ENCODE measurements at places on chromosomes 5 and 9.

DNA sequence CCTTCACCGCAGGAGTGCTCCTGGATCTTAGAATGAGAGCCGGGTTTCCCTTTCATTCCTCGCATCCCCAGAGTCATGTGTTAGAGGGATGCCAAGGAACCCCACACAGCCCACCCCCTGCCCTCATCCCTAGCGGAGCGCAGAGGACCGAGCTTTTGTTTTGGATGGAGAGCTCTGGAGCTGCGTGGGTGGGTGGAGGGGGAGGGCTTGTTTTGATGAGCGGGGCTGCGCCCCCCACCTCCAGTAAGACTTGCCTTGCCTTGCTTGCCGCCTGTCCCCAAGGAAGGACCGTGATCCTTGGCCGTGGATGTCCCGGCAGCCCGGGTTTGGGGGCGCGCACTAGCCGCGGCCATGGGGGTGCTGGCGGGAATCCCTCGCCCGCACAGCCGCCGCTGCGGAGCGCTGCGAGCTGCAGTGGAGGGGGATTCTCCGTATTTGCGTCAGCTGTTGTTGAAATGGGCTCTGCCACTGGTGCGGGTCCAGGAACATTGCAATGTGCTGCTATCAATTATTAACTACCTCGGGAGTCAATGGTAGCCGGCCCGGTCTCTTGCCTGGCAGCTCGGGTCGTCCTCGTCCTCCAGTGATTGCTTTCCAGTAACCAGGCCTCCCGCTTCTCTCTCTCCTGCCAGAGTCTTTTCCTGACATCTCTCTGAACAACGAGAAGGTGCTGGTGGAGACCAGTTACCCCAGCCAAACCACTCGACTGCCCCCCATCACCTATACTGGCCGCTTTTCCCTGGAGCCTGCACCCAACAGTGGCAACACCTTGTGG is 1.0 kb downstream of the EGR1 start:
- DNase-seq: no peak

GRCh38 chr5:112342389-112342788 is 76.7 kb downstream of the EPB41L4A start:
- no peak for DNase-seq

- DNase-seq: no peak
These were observed 17.5 kb downstream of the UBE2QL1 start for GRCh38 chr5:6465831-6466790.

DNA sequence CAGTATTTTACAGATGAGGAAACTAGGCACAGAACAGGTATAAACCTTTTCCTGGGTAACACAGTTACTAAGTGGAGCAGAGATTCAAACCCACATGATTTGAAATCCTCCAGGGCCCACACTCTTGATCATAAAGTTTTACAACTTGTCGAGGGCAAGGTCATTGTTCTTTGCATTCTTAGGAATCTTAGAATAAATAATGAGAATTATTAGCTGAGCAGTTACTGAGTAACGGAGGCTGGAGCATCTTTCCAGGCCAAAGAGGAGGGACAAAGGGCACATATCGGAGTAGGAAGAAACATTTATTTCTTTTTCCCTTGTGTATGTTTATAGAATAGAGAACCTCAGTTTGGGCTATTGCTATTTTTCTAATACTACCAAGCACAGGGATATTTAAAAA is 27.1 kb upstream of the F2R start:
- no peak for DNase-seq

- DNase-seq: no peak
These were observed 164.1 kb upstream of the ZNF618 start for GRCh38 chr9:113712053-113712452.

- DNase-seq: no peak
These were observed 119.7 kb downstream of the DMXL1 start for GRCh38 chr5:119190470-119191095.

DNA sequence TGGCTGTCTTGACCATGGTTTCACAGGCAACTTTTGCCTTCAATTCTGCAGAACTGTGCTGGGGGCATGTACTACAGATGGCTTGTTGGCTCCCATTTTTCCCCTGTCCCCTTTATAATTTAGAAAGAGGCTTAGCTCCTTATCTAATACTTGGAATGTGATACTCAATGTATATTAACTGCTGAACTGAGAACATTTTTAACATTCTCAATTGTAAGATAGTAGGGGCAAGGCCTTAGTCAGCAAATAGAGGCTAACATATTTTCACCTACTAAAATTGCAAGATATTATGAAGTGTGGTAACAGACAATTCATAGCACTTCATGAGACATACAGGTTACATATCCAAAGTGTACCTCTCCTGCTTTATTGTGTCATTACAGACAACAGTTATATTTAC is 118.1 kb upstream of the ZNF366 start:
- DNase-seq: no peak

GRCh38 chr5:147786142-147786541 is 3.6 kb upstream of the JAKMIP2 start:
- no peak for DNase-seq

GRCh38 chr5:88540471-88541115 is 271.9 kb upstream of the TMEM161B start:
- DNase-seq: no peak

GRCh38 chr5:134938030-134938429 is 29.7 kb upstream of the CATSPER3 start:
- no peak for DNase-seq

GRCh38 chr9:35599763-35600604 is 5.1 kb upstream of the TESK1 start:
- no peak for DNase-seq

DNA sequence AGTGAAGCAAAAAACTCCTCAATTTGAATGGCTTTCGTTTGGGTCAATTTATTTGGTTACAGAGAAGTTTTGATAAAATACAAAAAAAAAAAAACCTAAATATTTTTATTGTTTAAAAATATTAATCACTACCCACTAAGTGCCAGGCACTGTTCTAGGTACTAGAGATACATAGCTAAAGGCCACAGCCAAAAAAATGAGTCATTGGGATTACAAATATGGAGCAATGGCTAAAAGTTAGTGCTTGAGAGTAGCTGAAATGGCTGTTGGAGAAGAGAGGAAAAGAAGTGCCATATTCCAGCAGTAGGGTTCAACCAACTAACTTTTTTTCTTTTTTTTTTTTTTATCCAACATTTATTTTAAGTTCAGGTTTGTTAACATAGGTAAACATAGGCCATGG is 130.1 kb upstream of the PTGER4 start:
- no peak for DNase-seq

GRCh38 chr5:7250611-7251010 is 145.3 kb upstream of the ADCY2 start:
- DNase-seq: no peak

DNA sequence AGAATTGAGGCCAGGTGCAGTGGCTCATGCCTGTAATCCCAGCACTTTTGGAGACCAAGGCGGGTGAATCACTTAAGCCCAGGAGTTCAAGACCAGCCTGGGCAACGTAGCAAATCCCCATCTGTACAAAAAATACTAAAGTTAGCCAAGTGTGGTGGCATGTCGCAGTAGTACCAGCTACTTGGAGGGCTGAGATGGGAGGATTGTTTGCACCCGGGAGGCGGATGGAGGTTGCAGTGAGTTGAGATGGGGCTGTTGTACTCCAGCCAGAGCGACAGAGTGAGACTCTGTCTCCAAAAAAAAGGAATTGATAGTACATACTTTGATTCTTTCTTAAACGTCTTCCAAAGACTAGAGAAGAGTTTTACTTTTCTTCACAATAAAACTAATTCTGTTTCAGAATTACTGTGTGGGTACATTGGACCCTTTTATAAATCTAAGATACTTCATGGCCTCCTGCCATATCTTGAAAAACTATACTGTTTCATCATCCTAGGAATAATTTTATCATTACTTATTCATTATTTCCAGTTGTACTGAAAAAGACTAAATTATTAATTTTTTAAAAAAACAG is 132.0 kb upstream of the GRHPR start:
- DNase-seq: no peak

DNA sequence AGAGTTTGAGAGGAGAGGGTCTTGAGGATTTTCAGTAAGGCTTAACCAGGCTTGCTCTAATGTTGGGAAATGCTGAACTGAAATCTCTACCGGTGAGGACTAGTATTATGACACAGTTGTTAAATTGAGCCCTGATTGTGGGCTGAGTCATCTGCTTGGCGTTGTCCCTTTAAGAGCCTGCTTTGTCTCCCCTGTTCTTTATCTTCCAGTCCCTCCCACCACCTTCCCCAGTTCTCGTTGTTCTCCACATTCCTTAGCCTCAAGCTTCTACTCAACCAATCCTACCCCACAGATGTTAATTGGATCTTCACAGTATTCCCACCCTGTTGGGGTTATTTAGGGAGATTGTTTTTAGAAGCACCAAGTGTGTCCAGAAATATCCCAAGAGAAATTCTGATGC is 57.6 kb downstream of the ANKRD55 start:
- DNase-seq: no peak

DNA sequence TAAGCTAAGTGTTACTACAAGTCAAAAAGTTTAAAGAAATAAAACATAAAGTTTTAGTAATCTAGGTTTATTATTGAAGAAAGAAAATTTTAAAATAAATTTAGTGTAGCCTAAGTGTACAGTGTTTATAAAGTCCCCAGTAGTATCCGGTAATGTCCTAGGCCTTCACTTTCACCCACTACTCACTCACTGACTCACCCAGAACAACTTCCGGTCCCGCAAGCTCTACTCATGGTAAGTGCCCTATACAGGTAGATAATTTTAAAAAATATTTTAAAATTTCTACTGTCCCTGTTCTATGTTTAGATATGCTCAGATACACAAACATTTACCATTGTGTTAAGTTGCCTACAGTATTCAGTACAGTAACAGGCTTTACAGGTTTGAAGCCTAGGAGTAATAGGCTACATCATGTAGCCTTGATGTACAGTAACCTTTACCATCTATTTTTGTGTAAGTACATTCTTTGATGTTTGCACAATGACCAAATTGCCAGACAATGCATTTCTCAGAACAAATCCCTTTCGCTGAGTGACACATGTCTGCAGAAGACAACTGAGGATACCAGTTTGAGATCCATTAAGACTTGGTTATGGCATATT is 253.6 kb downstream of the TRIM32 start:
- no peak for DNase-seq

GRCh38 chr9:125805586-125805985 is 58.4 kb downstream of the PBX3 start:
- no peak for DNase-seq

DNA sequence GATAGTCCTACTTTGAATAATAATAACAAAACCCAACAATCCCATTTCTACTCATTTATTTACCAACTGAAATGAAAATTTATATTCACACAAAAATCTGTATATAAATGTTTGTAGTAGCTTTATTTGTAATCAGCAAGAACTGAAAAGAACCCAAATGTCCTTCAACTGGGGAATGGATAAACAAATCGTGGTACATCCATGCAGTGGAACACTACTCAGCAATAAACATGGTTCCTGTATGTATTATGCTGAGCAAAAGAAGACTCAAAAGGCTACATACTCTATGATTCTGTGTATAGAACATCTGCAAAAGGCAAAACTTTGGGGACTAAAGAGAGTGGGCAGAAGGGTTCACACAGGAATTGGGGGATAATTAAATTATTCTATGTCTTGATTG is 136.1 kb upstream of the HAND1 start:
- no peak for DNase-seq

- DNase-seq: no peak
These were observed 31.8 kb upstream of the ERAP2 start for GRCh38 chr5:96844481-96844990.

DNA sequence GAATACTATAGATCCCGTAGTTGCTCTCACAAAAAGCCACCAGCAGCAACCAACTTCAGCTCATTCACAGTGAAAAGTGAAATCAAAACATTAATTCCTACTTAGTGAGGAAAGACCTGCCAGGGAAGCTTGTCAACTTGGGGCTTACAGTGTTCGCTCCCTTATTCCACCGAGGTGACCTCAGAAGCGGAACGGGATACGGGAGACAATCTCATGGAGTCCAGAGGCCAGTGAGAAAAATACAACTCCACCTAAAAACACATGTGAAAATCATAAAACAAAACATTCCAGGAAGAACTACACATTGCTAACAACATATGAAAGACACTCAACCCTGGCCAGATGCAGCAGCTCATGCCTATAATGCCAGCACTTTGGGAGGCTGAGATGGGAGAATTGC is 11.6 kb downstream of the EPB41L4B start:
- DNase-seq: no peak

DNA sequence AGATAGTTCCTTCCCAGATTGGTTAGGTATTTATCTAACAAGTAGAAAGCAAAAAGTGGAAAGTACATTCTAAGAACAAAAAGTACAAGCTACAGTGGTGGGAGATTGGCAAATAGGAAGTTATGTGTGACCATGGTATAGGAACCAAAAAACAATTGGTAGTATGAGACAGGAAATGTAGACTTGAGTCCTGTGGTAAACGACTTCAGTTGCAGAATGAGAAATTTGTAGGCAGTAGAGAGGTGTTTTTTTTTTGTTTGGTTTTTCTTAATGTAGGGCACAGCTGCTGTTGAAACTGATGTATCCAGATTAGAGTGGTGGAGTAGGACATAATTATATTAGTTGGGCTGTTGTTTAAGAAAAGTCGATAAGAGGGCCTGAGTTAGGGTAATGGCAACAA is 72.0 kb downstream of the CCNH start:
- no peak for DNase-seq

DNA sequence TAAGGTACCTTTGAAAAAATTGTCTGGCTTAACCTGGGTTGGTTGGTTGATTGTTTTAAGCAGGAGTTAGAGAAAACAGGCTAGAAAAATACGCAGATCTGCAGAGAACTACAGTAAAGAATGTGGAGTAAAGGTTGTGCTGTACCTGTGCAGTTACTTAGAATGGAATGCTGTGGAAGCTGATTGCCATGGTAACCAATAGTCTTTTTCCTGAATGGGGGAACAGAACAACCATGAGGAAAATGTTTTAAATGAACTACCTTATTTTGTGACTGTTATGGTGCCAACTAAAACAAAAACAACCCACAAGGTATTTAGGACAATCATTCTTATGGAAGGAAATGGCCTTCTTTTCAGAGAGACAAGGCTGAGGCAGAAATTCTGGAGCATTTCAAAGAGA is 4.8 kb upstream of the HOMER1 start:
- no peak for DNase-seq

GRCh38 chr9:134730011-134730760 is 88.6 kb downstream of the COL5A1 start:
- DNase-seq: no peak

DNA sequence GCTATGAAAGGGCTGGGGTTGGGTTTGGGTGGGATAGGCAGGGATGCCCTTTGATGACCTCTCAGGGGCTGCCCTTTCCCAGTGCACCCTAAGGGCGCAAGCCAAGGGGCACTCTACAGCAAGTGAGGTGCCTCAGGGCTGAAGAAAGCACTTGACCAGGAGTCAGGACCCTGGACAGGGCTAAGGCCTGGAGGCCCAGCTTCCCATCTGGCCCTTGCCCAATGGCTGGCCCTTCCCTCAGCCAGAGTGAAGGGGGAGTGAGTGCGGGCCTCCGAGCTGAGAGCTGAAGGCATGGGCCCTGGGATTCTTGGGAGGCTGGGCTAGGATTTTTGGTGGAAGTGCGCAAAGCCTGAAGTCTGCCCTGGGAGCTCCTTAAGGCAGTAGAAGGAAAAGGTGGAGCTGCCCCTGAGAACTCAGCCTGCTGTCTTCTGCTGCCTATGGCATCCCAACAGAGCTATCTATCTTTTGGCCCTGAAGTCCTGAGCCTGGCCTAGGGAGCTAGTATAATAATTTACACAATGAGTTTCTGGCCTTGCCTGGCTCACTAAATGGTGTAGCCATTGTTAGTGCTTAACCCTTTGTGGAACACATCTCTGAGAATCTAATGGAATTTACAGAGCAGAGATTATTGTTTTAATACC is 16.4 kb downstream of the JADE2 start:
- no peak for DNase-seq

- no peak for DNase-seq
These were observed 17.4 kb upstream of the ZFAND5 start for GRCh38 chr9:72382405-72382804.

Measured in hematopoietic multipotent progenitor cell treated with erythropoietin and hydrocortisone succinate and interleukin-3 and kit ligand, for 15 days (in vitro differentiated cells).